ENCODE measurements at places on chromosomes 1 and 21.

- no peak for DNase-seq
Measured at GRCh38 chr1:32184650-32185049, 5.2 kb downstream of the TXLNA start.

DNA sequence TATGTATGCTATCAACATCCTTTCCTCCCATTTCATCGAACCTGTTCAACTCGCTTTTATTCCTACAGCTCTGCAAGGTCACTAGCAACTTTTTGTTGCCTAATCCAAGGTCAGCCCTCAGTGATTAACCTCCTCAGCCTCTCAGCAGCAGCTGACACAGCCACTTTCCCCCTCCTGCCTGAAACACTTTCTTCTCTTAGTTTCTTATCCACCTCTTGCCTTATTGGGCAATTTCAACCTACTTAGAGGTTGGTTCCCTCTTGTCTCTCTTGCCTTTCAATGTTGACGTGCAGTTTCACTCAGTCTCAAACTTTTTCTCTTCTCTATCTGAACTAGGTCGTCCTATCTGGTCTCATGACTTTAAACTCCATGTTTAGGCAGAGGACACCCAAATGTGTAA is 156.3 kb downstream of the C1orf94 start:
- no peak for DNase-seq

DNA sequence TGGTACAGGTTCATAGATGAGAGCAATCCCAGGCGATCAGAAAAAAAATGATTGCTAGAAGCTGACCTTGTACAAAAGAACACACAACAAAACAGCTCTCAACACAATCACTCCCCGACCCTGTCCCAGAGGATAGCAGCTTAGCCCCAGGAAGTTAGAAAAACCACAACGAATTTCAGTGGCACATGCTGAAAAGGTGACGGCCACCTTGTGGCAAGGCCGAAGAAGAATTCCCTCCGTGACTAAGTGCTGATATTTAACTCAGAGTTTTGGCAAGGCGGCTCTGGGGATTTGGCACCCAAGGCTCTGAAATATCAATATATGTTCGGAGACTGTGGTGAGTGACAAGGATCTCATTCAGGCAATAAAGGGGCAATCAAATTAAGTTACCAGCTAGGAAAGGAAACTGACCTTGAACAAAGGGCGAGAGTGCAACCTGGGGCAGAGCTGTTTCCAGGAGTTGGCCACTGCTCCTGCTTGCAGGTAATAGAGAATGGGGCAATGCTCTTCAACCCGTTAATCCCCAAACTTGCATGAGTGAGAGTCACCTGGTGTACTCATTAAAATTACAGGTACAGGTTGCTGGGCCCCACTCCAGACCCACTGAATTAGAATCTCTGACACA is 96.2 kb downstream of the BEND5 start:
- DNase-seq, result no peak

GRCh38 chr1:12372761-12373160 is 142.9 kb downstream of the VPS13D start:
- DNase-seq, result no peak

GRCh38 chr1:93448292-93448982 is 519 bp downstream of the FNBP1L start:
- no peak for DNase-seq

- DNase-seq, result no peak
Measured at GRCh38 chr1:69791311-69791710, 223.6 kb downstream of the LRRC7 start.

- no peak for DNase-seq
Measured at GRCh38 chr1:230569201-230569600, 73.1 kb upstream of the COG2 start.

GRCh38 chr1:32878183-32878582 is 7.5 kb upstream of the FNDC5 start:
- DNase-seq, result no peak

GRCh38 chr1:24659993-24660665 is 17.0 kb downstream of the SRRM1 start:
- no peak for DNase-seq

- DNase-seq, result no peak
Measured at GRCh38 chr1:30273456-30273855, 449.9 kb downstream of the MATN1 start.

DNA sequence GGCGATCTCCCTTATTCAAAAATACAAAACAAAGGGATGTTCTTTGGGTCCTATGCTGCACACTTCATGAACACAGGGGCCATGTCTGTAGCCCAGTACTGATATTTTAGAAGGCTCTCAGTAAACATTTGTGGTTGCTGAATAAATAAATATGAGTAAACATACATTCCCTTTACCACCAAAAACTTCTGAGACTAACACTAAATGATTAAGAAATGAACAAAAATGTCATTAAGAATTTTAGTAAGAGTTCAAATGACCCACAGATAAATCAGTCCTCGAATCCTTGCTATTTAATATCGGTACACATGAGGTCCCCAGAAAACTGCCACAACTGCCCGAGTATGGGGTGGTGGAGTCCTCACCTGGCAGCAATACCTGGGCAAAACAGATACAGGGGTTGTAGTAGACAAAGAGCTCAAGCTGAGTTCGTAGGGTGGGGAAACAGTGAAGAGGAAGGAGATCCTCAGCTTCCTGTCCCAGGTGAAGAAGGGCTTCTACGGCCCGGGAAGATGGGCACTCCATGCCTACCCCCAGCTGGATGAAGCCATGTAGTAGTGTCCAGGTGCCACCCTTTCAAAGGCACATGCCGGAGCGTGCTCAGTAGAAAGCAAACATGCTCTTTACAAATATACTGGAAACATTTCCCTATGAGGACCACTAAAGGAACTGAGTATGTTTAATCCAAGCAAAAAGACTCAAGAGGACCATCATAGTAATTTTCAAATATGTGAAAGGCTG is 72.6 kb upstream of the ARHGAP29 start:
- no peak for DNase-seq

- no peak for DNase-seq
Measured at GRCh38 chr1:6477039-6477820, 11.3 kb upstream of the TNFRSF25 start.

GRCh38 chr21:45574081-45574501 is 31.9 kb upstream of the SLC19A1 start:
- no peak for DNase-seq

- DNase-seq, result peak; percentile 3
Measured at GRCh38 chr21:27954543-27955165, 987.8 kb upstream of the ADAMTS5 start.

GRCh38 chr21:18460979-18461378 is 57.4 kb upstream of the TMPRSS15 start:
- DNase-seq, result no peak

Measured in epithelial cell of proximal tubule (primary cell).